Kidney tubule cell (primary cell): ENCODE measurements at places on chromosomes 2 and 18.

- DNase-seq, result peak; percentile 33
These were observed 31.9 kb downstream of the KLHL23 start for GRCh38 chr2:169765523-169765922.

GRCh38 chr2:58756336-58756735 lies 515.2 kb upstream of the FANCL start:
- DNase-seq, result no peak

DNA sequence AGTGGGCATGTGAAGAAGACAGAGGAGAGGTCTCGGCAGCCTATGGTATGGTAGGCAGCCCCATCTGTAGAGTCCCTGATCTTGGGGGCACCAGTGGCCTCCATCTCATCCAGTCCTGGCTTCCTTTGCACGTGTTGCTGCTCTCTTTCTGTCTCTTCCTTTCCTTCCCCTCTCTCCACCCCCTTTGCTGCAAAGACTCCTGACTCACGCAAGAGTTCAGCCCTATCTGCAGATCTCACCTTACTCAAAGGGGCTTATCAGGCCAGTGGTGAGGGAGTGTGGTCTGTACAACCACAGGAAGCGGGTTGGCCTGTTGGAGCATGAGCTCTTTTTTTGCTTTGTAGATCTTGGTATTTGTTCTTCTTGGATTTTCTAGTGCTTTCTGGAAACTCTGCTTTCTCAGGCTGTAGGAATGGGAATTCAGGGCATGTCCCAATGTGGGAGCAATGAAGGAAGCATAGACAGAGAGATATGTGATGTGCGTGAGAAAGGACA lies 14.6 kb upstream of the NT5DC4 start:
- peak; percentile 43 for DNase-seq

- DNase-seq, result peak; percentile 30
These were observed 245.4 kb downstream of the NAPG start for GRCh38 chr18:10771053-10771709.

GRCh38 chr2:234339501-234339900 lies 157.4 kb downstream of the ARL4C start:
- no peak for DNase-seq

GRCh38 chr18:43009674-43010073 lies 105.8 kb downstream of the RIT2 start:
- DNase-seq, result no peak

- DNase-seq, result no peak
These were observed 23.3 kb upstream of the NFE2L2 start for GRCh38 chr2:177287814-177288213.
